T follicular helper cell (primary cell): ENCODE measurements at places on chromosomes 13 and 19.

DNA sequence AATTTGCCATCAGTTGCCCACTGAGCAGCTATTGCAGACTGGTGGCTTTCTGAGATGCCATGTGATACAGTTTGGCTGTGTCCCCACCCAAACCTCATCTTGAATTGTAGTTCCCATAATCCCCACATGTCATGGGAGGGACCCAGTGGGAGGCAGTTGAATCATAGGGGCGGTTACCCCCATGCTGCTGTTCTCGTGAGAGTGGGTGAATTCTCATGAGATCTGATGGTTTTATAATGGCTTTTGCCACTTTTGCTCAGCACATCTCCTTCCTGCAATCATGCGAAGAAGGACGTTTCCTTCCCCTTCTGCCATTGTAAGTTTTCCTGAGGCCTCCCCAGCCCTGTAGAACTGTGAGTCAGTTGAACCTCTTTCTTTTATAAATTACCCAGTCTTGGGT is 34.8 kb upstream of the ANKRD10 start:
- no peak for DNase-seq

GRCh38 chr13:58960888-58961287 is 1202.8 kb downstream of the DIAPH3 start:
- DNase-seq, result no peak

- DNase-seq, result no peak
Observed at GRCh38 chr13:99585609-99586008, 84.3 kb downstream of the TM9SF2 start.

- DNase-seq, result no peak
Observed at GRCh38 chr13:41505209-41505835, 48.0 kb downstream of the RGCC start.

DNA sequence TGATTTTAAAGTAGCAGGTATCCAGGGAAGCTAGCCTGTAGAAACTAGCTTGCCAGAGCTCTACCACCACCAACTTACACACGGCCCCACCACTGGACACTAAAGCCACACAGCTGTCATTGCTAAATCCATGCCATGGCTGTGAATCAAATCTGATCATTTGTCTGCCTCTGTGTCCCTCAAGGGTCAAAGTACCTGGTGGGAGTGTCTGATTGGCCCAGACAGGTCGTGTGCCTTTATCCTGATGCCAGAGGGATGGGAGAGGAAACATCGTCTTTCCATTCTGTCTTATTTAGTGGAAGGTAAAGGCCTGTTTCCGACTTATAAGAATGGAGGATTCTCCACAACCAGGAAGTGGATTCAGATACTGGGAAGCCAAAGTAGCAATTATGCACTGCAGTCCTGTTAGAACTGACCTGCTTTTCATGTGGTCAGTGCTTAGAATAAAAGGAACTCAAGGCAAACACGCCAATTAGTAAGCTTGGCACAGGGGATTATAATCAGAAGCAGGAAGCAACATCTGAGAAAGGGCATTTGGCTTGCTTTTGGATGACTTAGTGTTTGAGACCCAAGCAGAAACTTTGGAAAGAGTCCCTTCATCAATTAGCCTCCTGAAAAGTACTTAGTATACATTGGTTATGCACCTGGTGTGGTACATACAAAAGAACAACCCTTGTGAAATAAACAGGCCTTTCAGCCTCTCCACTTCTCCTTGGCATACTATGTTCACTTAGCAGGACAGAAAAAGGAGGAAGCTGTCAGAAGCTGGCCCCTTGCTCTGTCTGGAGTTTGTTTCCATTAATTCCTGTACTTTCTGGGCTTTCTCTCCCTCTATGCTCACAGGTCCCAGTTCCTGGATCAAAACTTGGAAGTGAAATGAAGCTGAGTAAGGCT is 192.4 kb downstream of the NUFIP1 start:
- no peak for DNase-seq

- no peak for DNase-seq
Observed at GRCh38 chr13:76715621-76716020, 170.6 kb downstream of the KCTD12 start.

GRCh38 chr13:85601526-85601925 is 197.7 kb downstream of the SLITRK6 start:
- no peak for DNase-seq

- no peak for DNase-seq
Observed at GRCh38 chr13:44904967-44905366, 84.3 kb downstream of the NUFIP1 start.

- no peak for DNase-seq
Observed at GRCh38 chr13:74555651-74556420, 421.6 kb upstream of the KLF12 start.

DNA sequence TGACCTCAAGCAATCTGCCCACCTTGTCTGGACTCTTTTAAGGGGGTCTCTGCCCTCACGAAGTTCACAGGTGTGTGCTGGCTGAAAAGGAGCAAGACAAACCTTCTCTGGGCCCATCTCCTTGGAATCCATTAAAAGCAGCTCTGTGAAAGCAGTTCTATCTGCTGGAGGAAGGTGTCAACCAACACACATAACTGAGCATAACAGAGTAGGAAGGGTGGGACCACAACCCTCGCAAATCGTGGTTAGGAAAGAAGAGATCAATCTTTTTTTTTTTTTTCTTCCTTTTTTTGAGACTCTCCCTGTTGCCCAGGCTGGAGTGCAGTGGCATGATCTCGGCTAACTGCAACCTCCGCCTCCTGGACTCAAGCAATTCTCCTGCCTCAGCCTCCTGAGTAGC is 1.4 kb downstream of the SUGP2 start:
- no peak for DNase-seq
